ENCODE measurements at places on chromosomes 11 and 22.

DNA sequence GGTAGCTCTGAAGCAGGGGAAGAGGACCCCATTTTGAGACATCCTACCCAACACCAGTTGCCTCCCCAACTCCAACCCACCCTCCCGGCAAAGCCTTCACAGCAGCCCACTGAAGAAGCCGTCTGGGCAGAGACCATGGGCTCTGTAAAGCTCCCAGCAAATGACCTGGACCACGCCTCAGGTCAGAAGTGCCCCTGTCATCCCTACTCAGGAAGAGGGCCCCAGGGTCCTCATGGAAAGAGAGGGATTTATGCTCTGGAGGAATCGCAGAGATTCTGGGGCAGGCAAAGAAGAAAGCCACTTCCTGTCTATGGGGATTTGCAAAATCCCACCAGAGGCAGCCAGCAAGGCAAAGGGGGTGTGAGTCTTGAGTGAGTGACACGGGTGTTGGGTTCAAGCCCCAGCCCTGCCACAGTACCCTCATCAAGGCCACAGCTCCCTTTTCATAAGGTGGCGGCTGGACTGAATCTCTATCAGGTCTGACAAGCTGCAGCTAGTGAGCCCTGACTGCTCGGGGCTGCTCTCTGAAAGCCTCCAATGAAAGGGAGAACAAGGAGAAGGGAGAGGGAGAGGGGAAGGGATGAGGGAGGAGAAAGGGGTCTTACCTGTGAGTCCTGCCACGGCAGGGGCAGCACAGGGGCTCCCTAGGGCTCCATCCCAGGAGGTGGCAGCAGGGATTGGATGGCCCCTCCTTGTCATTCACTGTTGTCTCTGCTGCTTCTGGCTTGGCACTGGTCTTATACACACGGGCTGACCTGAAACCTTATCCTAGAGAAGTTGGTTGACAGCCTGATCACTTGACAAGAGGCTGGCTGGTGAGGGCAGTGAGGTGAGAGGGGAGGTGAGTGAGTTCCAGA, at the start of gene UCP3:
Gene UCP3, minus strand, starts transcription at position 713 of the 857 bp plus-strand sequence. CDS start 2,043 bp downstream, outside the sequence.
- no peak for DNase-seq

- no peak for DNase-seq
These were observed 35.8 kb downstream of the OR4C6 start for GRCh38 chr11:55697817-55698216.

GRCh38 chr22:27580311-27580897, 221.2 kb downstream of the MN1 start:
- DNase-seq: no peak

DNA sequence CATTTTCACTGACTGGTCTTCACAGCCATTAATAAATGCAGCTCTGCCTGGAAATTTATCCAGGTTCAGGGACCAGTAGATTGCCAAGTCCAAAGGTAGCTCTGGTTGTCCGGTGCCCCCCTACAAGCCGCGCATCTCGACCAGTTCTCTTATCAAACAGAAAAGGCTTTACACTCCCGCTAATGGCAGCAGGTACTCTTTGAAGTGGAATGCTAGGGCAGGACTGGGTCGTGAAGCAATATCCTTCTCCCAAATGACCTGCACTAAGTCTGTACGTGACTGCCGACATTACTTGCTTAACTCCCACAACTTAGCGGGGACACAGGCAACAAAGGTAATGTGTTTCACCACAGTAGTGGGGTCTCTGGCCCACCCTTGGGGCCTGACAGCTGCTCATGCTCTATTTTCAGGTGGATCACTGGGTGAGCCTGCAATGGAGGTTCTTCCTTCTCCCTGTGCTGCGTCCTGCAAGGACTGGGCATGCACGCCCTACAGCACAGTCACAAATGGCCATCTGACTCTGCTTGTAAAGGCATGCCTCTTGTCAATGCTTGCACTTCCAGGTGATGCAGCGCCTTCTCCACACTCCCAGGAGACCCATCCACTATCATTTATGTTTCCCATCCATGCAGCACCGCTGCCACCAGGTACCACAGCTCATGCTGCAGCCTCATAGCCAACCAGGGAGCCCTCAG, 96.1 kb upstream of the CTSC start:
- DNase-seq: no peak

DNA sequence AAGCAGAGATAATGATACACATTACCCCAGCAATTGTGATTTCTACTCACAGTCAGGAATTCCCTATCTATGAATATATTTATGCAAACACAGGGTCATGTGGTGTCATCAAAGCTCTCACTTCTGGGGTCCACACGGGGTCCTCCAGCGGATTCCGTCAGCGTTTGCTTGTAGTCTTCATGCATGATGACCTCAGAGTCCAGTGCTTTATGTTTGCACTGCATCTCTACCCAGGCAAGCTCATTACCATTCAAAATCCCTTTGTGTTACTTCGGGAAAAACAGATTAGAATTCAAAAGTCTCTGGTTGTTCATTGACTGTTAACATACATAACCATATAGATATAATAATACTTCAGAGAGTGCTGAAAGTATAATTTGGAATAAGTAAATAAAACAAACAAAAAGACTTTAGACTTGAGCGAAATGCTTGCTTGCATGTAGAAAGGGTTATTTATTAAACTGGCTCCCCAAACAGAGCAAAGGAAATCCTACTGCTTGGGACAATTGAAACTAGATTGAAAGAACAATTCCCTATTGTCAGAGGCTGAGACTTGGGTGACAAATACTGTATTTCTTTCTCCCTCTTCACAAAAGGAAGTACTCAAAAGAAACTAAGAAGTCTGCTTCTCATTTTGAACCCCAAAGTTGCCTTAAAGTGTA, 423.1 kb downstream of the ETS1 start:
- no peak for DNase-seq

GRCh38 chr11:58428021-58428420, at the start of gene OR5B2:
TSS of gene OR5B2 (minus strand) at chr11:58428121. CDS start at chr11:58423261, 4,860 bp downstream.
- no peak for DNase-seq

- DNase-seq: peak; percentile 35
These were observed 53.8 kb downstream of the ST14 start for GRCh38 chr11:130213143-130213978.

DNA sequence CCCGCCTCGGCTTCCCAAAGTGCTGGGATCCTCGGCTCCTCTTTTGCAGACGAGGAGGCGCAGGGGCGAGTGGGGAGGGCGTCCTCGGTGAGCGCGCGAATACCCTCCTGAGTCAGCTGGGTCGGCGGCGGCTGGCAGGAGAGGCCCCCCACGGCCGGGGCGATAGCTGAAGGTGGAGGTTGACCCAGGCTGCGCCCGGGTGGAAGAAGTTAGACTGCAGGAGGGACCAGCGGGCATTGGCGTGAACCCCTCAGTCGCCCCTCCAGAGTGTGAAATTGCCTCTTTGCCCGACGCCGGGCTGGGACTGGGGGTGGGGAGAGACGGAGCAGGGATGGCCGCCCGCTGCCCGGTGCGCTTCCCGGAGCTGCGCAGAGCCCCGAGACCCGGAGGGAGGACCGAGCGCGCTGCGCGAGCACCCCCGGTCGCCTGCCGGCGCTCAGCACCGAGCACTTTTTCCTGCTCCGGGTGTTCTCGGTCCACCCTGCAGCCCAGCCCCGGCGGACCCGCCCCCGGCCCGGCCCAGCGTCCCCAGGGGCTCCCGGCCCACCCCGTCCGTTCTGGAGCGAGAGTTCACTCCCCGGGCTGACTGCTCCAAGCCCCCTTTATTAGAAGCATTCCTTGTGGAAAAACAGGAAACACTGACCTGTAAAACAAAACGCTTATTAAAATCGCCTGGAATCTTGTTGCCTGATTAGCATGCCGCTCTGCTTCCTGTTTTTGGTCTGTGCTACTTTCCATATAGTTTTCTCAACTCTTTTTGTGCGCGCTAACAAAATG, 13.7 kb upstream of the CPT1A start:
- no peak for DNase-seq

- peak; percentile 72 for DNase-seq
These were observed 15.2 kb downstream of the POLR2F start for GRCh38 chr22:37968452-37969251.

DNA sequence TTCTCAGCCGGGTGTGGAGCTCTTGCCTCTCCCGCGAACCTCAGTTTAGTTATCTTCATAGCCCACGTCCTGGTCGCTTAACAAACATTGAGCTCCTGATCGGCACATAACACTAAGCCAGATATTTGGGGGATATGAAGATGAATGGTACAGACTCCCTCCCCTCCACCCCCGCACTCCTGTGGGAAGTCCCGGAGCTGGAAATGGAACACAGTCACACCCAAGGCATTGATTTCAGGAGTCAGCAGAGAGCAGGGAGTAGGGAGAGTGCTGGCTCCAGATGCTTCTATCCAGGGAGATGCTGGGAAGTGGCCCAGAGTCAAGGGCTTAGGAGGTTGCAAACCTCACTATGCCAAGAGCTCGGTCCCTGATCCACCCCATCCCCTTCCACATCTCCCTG, 26.1 kb upstream of the CABP7 start:
- DNase-seq: no peak

DNA sequence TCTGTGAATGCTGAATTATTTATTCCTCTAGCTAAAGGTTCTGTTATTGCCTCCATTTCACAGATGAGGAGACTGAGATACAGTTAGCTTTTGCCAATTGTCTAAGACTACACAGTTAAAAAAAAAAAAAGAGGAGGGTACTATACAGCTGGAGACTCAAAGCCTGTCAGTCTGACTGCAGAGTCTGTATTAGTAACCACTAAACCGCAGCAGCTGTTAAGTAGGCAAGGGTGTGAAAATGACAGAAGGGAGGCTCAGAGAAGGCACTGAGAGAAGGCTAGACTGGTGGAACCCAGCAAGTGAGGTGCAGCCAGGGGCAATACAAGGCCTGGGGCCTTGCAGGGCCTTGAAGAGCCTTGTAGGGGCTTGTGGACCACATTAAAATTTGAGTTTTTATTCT, 181.2 kb downstream of the CSNK2A3 start:
- no peak for DNase-seq

GRCh38 chr22:37300551-37301017, 18.3 kb downstream of the CYTH4 start:
- DNase-seq: peak; percentile 19

DNA sequence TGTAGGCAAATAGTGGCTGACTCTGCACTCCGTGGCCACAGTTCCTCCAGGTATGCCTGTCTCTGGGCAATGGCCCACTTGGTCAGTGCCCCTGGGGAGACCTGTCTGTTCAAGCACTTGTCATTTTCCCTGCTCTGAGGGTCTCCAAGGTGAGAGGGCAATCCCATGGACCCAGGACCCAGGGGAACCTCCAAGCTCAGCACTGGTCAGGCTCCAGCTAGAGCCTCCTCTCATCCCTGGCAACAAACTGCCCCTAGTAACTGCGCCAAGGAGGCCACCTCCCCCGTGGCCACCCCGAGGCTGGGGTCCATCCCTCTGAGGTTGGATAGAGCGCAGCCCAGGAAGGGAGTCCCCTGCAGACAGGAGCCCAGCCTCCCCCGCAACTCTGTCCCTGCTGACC, 713 bp upstream of the ANKK1 start:
- DNase-seq: no peak

GRCh38 chr11:7522546-7522945, 8.7 kb downstream of the PPFIBP2 start:
- no peak for DNase-seq

DNA sequence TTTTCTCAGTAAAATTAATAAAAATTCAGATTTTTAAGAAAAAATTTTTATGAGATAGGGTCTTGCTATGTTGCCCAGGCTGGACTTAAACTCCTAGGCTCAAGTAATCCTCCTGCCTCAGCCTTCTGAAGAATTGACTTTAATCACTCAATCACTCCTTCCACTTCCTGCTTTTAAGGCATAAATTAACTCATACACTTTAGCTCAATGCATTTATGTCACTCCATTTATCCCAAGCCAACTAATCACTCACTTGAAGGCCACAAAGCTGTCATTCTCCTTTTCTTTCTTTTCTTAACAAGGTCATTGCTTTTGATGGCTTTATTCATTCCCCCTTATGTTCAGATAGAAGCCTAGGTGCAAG, 877 bp downstream of the ALG9 start:
- no peak for DNase-seq
